Activated gamma-delta T cell treated with anti-CD3 and anti-CD28 coated beads, Interleukin-2, amount 50 U/mL, for 16 hours (primary cell): ENCODE measurements at places on chromosomes 5 and 9.

DNA sequence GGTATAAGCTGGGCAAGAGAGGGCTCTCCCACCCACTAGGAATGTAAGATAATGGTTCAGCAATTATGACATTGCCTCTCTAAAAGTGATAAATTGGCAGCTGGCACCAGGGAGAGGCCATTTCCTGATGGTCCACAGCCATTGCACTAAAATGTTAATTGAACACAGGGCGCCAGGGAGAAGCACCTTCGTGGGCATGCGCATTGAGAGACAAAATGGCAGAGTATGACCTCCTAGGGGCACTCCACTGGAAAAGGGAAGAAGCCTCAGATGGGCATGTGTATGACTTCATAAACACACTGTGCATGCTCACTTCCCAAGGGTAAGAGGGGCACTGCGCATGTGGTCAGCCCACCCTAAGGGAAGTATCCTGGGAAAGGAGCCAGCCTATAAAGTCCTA is 419.2 kb downstream of the AGTPBP1 start:
- DNase-seq = no peak

- DNase-seq = no peak
These were observed 13.3 kb downstream of the SURF6 start for GRCh38 chr9:133322701-133323100.

DNA sequence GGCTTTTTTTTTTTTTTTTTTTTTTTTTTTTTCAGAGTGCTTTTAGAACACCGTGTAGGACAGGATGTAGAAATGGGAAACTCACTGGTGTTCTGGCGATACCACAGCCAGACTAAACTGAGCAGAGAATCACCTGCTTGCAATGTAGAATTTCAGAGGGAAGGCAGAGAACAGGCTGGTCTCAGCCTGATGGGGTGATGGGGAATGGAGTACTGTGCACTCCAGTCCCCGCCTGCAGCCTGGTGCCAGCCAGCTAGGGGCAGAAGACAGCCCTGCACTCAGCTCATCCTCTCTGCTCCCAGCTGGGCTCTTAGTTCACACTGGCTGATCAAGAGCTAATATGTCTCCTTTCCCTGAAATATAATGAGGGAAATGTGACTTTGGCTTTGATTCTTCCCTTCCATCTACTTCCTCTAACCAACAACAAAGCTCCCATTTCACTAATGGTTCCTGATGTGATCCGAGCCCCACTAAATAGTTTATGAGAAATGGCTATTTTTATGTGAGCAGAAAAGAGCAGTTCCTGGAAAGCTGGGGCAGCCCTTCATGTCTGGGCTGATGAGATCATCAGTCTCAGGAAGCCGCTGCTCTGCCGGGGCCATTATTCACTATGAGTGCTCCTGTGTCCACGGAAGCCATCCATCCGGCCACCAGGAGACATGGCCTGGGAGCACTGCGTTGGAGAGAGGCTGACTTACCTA is 209.7 kb downstream of the GADD45G start:
- no peak for DNase-seq

DNA sequence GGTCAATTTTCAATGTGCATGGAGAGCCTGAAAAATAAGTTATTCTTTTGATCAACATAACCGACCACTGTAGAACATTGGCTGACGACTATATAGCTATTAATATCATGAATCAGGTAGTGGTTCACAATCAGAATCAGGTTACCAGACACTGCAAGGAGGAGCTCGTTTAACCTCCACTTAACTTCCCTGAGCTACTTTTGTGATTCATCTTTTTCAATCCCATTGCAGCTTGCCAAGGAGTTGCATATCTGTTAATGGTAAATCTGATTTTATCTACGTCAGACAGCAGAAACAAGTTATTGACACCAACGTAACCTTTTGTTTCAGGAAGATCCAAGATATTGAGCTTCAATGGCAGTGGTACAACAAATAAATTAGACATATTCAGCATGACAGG is 2263.8 kb upstream of the ACO1 start:
- DNase-seq = no peak

- DNase-seq = no peak
These were observed 15.5 kb downstream of the SLC44A1 start for GRCh38 chr9:105259731-105260612.

DNA sequence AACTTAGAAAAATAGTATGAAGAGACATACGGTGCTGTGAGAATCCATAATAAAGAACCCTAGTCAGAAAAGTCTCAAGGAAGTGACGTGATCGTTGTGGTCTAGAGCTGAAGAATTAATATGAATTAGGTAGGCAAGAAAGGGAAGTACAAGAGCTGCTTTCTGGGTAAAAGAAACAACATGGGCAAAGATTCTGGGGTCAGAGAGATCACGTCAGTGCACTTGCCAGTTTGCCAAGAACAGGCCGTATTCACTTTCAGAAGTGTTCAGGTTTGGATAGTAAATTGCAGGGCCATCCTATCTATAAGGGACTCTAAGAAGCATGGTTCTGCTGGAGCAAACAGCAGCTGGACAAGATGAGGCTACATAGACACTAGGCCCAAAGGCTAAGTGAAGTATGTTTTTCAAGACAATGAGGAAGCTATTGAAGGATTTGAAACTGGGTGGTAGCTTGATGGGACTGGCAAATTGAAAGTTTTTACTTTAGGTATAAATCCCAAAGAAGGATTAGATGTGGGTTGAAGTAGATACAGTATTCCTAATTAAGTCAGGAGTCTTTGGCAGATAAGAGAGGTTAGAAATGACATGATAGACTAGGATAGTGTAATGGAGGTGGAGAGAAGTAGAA is 4.8 kb upstream of the CHD1 start:
- no peak for DNase-seq

DNA sequence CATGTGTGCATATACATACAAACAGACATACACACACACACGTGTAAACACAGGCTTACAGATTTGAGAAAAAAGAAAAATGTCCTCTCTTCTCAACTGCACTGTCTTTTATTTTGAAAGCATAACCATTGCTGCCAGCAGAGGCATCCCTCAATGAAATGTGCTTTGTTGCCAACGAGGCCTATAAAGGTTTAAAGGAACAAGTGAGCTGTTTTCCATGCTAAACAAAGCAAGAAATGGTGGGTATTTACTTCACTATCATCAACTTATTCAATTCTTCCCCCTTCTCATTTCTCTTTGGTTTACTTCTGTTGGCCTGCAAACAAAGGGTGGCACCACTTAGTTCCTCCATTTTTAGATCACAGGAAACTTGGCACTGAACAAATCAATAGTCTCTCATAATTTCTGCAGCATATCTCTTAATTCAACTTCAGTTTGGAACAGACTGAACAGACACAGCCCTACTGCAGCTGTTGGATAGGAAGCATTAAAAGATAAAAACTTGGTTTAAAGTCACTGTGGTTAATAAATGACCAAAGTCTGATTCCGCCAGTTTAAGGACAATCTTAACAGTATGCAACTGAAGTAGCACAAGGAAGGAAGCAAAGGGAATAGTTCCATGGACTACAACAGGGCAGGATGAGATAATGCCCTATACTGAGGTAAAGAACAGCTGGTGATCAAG is 21.7 kb downstream of the TTC33 start:
- DNase-seq = no peak

DNA sequence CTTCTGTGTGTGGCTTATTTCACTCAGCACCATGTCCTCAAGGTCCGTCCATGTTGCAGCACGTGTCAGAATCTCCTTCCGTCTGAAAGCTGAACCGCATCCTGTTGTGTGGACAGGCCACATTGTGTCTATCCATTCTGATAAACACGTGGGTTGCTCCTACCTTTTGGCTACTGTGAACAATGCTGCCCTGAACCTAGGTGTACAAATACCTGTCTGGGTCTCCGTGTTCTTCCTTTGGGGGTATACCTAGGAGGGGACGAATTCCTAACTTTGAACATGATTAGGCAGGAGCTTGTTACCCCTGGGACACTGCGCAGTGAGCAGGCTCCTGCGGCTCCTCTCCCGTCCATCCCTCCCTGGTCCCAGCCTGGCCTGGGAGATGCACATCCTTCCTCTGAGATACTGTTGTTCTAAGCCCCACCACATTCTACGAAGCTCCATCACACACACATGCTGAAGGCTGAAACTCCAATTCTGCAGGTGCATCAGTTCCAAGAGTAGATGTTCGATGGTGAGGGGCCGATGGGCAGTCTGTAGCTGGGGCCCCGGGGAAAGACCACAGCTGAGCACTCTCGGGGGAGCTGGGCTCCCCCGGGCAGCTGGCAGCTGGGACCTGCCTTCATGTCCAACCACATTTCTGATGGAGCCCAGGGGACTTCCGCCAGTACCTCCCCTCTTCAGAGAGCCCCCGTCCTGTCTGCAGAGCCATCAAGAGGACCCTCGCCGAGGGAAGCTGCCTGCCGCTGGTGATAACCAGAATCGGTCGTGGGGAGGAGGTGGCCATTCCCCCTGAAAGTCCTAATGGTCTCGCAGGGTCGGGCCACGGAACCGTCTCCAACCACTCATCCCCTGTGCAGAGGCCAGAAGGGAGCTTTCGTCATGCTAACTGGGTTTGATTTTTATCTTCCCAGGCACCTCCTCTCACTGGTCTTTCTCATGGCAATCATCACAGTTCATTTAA is 120.9 kb downstream of the COL23A1 start:
- no peak for DNase-seq

DNA sequence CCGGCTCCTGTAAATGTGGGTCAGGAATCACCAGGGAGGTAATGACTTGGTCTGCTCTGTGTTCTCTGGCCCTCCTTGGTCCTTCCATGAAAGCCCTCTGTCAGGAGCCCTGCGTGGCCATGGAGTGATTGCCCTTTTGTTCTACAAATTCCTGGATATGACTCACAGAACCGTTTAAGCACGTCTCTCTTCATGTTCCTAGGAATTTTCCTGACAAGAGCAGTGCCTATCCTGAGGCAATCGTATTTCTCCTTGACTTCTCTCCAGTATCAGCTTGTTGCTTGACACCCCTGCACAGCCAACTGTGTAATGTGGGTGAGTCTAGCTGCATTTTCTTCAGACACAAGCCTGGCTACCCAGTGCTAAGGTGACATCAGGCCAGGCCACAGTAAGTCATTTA is 274.3 kb upstream of the ZNF462 start:
- no peak for DNase-seq

DNA sequence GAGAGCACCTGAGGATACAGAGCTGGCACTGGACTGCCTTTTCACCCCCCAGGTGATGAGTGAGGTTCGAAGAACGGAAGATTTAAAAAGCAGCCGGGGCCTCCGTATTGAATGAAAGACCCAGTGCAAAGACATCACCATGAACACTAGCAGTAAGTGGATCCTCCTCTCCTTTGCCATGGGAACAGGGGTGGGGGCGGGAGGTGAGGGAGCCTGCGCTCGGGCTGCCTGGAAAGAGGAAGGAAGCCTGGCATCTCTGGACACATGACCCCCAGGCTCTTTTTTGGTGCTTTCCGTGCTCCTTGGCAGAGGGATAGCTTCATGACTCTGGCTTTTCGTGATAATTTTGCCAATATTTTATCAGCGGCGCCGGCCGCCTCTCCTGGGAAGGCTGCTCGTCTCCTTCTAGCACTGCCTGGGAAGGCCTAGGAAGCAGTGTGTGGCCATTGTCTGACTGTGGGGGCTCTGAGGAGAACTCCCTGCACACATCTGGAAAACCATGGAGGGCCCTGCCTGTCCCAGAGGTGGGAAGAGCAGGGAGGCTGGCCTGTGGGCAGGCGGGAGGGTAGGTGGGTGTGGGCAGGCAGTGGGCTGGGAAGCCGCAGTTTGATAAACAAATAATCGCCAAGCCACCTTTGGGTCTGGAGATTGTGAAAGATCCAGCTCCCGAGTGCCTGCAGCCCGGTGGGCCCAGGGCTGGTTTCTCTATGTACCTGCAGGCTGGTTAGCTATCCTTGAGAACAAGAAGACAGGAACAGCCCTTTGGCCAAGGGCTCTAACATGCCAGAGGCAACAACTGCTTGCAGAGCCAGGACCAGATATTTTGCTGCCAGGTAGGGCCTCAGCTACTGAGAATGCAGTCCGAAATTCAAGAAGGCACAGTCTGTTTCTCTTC is 911 bp downstream of the ABLIM3 start:
- no peak for DNase-seq

GRCh38 chr5:135824541-135825041 is 9.9 kb upstream of the SLC25A48 start:
- DNase-seq = no peak

DNA sequence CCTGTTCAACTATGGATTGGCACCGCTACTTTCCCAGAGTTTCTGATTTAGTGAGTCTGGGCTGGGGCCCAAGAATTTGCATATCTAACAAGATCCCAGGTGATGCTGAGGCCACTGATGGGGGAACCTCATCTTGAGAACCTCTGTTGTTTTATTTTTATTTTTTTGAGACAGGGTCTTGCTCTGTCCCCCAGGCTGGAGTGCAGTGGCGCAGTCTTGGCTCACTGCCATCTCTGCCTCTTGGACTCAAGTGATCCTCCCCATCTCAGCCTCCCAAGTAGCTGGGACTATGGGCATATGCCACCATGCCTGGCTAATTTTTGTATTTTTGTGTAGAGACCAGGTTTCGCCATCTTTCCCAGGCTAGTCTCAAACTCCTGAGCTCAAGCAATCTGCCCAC is 35.7 kb downstream of the LMX1B start:
- no peak for DNase-seq

GRCh38 chr5:149680810-149681221 is 49.3 kb upstream of the PPARGC1B start:
- no peak for DNase-seq

GRCh38 chr5:78211052-78211451 is 83.4 kb downstream of the AP3B1 start:
- DNase-seq = no peak

DNA sequence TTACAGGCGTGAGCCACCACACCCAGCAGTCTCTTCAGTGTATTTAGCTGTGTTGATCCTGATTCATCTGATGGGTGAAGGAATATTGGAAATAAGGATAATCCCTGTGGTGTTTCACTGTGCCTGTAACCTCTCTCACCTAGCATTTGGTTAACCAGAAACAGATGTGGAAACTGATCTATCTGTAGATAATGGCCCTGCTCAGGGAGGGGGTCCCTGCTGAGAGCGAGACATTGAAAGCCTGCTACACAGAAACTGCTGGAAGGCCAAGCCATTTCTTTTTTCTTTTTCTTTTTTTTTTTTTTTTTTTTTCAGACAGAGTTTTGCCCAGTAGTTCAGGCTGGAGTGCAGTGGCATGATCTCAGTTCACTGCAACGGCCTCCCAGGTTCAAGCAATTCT is 28.4 kb downstream of the QRFP start:
- no peak for DNase-seq

- no peak for DNase-seq
These were observed 88.7 kb downstream of the PIP5K1B start for GRCh38 chr9:68793605-68794343.

GRCh38 chr5:57532513-57533497 is 50.2 kb upstream of the ACTBL2 start:
- DNase-seq = no peak
